ENCODE measurements at places on chromosomes 12 and 14.

DNA sequence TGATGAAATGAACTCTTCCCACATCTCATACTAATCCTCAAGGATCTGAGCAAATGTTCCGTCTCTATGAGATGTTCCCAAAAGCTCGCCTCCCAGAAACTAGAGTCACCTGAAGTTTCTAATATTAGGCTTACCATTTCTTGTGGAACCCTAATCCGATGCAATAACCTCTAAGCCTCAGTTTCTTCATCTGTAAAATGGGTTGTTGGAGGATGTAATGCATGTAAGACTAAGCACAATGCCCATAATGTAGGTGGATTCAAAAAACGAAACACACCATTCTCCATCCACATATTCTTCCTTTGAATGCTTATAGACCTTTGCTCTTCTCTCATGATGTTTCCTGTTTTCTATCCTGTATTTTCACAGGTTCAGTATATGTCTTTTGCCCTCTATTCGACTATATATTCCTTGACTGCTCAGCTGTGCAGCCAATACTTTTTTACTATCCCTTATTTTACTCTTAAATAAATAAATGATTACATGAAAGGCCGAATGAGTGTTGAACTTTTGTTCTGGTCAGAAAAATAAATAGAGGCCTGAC, 307.3 kb upstream of the G2E3 start:
- DNase-seq, result no peak

DNA sequence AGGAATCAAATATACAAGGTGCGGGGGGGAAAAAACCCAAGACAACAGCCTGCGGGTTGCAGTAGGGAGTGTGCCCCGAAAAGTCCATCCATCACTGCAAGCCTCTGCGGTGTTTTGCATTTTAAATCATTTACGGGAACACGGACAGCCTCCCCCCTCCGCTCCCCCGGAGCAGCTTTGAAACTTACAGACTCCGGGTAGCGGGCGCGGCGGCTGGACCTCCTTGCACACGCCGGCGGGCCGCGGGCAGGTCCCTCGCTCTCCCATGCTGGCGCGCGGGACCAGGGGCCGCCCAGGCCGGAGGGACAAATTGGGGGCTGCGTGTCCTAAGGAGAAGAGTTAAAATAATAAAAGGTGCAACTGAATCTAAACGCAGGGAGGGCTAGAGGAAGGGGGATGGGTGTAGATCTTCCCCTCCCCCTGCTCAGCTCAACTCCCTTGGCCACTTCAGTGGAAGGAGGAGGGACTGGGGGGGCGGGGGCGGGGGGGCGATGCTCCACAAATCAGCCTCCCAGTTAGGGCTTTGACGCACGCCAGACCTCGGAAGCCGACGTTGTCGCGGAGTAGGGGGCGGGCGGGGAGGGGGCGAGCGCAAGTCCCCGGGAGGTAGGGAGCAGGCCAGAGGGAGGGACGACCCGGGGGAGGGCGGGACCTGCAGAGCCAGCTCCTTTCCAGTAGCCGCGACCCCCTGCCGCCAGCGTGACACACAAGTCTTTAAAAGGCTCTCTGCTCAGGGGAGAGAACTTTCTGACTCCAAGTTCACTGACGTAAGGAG, at the start of gene KCNJ8:
Gene KCNJ8 (minus strand): TSS at position 349 of the 775 bp plus-strand sequence. CDS start 1,090 bp downstream, outside the sequence.
- DNase-seq, result no peak

DNA sequence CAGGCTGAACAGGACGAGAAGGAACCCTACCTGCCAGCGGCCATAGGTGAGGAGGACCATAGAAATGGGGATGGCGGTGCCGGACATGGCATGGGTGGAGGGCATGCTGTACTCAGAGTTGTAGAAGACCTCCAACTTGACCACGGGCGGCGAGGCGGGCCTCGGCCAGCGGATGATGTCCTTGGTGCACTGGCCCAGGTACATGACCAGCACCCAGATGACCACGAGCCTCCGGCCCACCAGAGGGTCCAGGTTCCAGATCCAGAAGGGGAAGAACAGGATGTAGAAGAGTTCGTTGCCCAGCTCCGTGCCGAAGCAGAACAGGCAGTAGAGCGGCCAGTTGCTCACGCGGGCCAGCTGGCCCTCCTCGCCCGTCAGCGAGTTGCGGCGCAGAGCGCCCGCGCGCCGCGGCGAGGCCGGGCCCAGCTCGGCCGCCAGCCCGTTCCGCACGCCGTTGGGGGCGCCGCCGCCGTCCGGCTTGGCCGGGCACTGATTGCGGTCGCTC, 582 bp downstream of the SGPP1 start:
- peak; percentile 25 for DNase-seq

- peak; percentile 51 for DNase-seq
These were observed 13.4 kb downstream of the ASB2 start for GRCh38 chr14:93962701-93963601.

GRCh38 chr12:81083906-81084513, 6.1 kb downstream of the ACSS3 start:
- no peak for DNase-seq

DNA sequence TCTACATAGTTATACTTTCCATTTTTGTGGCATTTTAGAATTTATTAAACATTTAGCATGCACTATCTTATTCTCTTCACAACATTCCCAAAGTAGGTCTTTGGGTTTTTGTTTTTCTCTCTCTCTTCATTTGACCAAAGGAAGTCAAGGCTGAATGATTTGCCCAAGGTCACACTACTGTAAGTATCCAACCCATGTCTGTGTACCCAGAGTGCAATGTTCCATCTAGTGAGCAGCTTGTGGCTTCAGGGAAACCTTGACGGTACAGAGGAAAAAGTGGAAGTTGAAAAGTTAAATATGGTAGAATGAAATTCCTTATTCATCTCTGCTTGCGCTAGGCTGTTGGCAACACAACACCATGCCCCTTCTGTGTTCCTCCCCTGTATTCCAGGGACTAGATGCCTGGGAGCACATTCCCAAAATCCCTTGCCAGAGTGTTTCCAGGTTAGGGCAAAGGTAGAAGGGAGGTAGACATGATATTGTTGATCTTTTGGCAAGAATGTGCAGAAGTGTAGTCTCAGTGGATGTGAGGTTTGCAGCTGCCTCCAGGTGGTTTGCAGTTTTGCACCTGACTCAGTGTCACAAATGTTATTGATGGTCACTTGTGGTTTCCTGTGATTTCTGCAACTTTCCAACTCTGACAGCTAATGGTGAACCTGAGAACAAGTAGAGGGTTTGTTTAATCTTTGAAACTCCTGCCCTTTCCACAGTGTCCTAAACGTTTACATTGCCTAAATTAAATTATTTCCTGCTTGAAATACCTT, 196.7 kb downstream of the RMST start:
- no peak for DNase-seq

- no peak for DNase-seq
These were observed 83.0 kb upstream of the CCND2 start for GRCh38 chr12:4190366-4191063.

- DNase-seq, result no peak
These were observed 586 bp downstream of the TTC6 start for GRCh38 chr14:37595809-37596621.

- DNase-seq, result no peak
These were observed 904 bp upstream of the PAPOLA start for GRCh38 chr14:96501217-96501739.

- DNase-seq, result no peak
These were observed 111.7 kb downstream of the DNAI7 start for GRCh38 chr12:25083211-25083610.

DNA sequence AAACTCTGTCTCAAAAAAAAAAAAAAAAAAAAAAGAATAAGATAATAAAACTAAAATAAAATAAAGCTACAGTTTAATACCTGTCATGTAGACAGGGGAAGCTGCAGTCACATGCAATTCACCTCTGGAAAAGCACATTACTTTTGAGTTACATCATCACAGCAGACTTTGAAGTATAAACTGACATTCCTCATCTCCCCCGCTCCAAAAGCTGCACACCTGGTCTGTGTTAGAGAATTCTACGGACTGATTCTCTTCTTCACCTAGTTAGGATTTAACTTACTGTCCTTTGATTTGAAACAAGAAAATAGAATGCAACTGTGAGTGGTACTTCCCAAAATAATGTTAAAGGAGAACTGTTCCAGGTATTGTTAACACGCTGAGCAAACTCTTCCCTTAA, 25.1 kb downstream of the SPPL3 start:
- no peak for DNase-seq

DNA sequence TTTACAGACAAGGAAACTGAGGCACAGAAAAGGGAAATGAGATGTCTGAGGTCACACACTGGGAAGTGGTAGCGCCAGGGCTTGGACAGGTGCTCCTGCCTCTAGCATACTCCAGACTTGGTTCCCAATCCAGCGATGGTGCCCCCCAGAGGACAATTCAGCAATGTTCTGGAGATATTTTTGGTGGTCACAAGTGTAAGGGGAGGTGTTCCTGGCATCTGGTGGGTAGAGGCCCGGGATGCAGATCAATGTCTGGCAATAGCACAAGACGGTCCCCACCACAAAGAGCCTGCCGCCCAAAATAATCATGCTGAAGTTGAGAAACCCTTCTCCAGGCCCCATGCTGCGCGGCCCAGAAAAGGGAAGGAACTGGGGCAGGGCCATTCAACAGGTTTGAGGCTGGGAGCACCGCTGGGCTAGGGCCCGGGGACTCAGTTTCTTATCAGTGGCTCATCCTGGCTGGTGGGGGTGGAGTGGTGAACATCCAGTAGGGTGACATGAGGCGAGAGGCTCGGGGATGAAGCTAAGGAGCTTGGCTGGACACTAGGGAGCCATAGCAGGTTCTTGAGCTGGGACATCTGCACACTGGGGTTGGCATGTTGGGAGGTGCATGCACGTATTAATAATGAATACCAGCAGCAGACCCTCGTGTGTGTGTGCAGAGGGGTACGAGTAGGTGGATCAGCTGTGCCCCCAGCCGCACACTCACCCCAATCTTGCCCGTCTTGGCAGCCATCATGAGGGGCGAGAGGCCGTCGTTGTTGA, 35.1 kb downstream of the TRPV4 start:
- no peak for DNase-seq

- no peak for DNase-seq
These were observed 9.2 kb downstream of the NIN start for GRCh38 chr14:50821510-50822464.

GRCh38 chr14:74670726-74671411, 42.0 kb downstream of the AREL1 start:
- DNase-seq, result no peak

GRCh38 chr14:32576088-32576795, 247.1 kb downstream of the AKAP6 start:
- DNase-seq, result no peak

DNA sequence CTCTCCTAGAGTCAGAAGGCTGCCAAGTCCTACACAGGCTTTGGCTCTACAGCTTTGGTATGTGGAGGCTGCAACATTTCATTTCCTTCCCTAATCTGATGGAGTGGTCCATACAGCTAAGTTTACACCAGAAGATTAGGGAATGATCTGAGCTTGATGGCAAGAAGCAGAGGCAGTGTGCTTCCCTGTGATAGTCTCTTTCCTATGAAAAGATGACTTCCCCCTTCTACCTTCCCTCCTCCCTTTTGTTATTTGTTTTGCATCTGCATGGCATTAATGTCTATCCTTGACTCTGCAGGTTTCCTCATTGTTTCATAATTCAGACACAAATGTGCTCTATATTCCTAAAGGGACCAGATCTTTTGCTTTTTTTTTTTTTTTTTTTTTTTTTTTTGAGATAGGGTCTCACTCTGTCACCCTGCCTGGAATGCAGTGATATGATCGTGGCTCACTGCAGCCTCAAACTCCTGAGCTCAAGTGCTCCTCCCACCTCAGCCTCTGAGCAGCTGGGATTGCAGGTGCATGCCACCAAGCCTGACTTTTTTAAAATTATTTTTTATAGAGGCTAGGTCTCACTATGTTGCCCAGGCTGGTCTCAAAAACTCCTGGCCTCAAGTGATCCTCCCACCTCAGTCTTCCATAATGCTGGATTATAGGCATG, 76.3 kb downstream of the GRIP1 start:
- DNase-seq, result no peak

GRCh38 chr14:43539210-43539609, 967.9 kb downstream of the FSCB start:
- no peak for DNase-seq

GRCh38 chr12:64083285-64084210, 138.5 kb downstream of the KICS2 start:
- DNase-seq, result no peak

GRCh38 chr14:24316597-24316950, 5.3 kb downstream of the LTB4R start:
- no peak for DNase-seq

DNA sequence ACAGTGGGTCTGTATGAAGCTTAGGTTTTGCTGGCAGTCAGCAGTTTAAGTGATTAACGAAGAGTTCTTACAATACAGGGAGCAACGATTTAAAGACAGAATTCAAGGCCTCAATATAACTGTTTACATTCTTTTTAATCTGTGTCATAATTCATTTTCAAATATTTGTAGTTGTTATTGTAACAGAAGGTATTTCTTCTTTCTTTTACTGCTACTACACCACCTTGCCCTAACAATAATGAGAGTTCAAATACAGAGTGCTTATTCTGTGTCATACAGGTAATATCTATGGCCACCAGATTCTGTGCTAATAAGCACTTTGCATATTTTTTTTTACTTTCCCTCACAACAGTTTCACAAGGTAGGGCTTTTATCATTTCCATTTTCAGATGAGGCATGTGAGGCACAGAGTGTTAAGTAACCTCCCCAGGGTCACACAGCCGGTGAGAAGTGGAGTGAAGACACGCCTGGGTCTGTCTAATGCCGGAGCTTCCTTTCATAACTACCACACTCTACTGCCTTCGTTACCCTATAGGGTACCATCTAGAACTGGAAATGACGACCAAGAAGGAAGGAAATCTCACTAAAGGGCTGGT, 81.9 kb downstream of the PELI2 start:
- DNase-seq, result no peak

GRCh38 chr14:41663473-41663850, 56.8 kb downstream of the LRFN5 start:
- no peak for DNase-seq

GRCh38 chr14:88063811-88064210, 58.9 kb downstream of the GPR65 start:
- no peak for DNase-seq

- DNase-seq, result no peak
These were observed 33.9 kb downstream of the RDH12 start for GRCh38 chr14:67735336-67736147.

DNA sequence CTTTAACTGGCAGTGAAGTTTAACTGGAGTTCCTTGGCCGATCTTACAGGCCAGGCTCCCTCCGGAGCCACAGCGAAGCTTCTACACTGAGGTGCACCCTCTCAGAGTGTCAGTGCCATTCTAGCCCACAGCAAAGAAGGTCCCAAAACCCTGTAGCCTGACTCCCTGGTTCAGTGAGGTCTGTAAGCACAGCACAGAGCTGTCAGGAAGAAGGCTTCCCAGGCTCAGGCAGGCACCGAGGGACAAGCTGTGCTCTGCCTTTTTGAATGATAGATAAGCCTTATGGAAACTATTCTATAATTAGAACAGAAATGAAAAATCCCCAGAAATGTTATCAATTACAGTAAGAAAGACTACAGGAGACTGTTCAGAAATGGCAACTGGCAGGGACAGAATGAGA, 40.2 kb downstream of the MOK start:
- no peak for DNase-seq

Measured in activated B cell treated with CpG ODN at 0.5 μM for 24 hours (primary cell).